ENCODE measurements at places on chromosomes 7 and 10.

DNA sequence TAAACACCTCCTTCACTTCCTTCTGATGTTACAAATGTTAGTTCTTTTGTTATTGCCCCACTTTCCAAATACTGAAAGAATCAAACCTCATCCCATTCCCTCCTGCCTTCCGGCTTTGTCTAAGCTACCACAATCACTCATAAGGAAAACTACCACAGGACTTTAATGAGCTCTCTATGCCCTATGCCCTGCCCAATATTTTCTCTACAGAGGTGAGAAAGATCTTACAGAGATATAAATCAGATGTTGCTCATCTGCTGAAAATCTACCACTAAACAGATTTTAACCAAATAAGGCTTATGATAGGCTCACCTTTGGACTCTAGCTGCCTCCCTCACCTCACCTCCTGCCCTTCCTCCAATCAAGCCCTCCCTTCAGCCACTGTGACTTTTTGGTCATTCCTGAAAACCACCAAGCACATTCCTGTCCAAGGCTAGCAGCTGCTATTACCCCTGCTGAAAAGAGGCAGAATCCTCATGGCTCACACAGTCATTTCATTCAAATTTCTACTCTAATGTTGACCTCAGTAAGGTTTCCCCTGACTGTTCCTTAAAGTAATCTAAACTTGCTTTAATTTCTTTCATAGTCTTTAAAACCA lies 7.7 kb downstream of the ZNF33B start:
- no peak for DNase-seq

GRCh38 chr10:99467236-99467999 lies 37.0 kb upstream of the GOT1 start:
- DNase-seq = no peak

GRCh38 chr7:141133646-141134045 lies 59.8 kb downstream of the TMEM178B start:
- no peak for DNase-seq

DNA sequence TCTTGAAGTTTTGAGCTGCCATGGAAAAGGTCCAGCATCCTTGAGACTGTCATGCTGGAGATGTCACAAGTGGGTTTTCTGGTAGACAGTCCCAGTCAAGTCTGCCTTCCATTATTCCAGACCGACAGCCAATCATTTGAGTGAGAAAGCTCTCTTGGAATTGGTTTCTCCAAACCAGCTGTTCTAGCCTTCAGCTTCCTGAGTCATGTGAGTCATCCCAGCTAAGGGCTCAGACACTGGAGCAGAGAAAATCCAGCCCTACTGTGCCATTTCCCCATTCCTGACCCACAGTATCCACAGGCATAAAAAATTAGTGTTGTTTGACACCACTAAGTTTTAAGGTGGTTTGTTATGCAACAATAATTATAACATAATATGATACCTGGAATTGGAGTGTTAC lies 219.0 kb downstream of the ADRA2A start:
- DNase-seq = no peak
